ENCODE measurements at places on chromosomes 1 and 21. TPM values are rescaled to one million over a fixed set of nuclear protein-coding genes. Genes with fewer than 3 reads are reported as not detected.

- no peak for DNase-seq
Observed at GRCh38 chr1:196056966-196057365, 551.3 kb downstream of the KCNT2 start.

GRCh38 chr1:211469938-211470529 lies 21.9 kb downstream of the RD3 start:
- DNase-seq = peak; percentile 57

- no peak for DNase-seq
Observed at GRCh38 chr1:94736073-94736472, 84.1 kb upstream of the SLC44A3 start.

DNA sequence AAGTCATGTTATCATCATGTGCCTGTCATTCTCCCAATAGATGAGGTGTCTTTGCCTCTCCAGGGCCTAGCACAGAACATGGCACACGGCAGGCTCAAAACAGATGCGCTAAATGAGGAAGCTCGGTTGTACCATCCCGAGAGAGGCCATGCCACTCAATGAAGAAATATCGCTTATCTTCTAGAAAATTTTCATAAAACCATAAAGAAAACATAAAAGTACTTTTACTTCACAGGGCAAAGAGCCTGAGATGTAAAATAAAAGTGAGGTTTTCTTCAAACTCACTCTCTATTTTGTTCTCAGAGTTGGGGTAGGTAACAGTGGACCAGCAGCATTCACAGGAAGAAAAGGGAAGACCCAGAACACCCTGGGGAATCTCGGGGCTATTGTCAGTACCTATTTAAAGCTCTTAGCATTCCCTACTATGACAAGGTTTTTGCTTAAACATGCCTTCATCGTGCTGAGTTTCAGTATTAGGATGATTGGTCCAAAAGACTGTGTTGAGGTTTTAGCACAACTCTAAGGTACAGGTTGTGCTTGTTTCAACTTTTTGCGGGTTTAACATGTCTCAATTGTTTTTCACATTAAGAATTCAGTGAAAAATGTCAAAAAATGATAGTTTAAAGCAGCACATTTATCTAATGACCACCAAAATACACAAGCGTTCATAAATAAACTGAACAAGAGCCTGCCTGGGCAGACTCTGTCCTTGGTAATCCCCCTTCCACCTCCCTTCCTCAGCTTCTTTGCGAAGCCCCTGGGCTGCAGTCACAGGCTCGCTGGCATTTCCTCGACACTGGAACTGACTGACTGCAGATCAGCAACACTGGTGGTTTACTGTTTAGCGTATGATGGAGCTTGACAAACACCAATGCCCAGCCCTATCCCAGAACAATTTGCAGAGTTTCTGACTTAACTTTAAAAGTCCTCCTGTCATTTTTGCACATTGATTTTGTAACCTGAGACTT lies 55.6 kb downstream of the COQ8A start:
- DNase-seq = no peak

DNA sequence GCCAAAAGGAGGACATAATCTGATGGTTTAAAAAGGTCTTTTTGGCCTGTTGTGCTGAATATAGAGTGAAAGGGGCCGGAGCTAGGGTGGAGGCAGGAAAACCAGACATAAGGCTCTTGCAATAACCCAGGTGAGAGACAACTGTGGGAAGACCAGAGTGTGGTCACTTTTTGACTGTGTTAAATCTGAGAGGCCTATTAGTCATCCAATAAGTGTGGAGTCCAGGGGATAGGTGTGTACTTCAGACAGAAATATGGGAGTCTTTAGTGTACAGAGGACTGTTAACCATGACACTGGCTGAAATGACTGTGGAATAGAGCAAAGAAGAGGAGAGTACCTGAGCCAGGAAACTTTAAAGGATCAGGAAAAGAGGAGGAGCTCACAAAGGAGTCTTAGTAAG lies 89.3 kb downstream of the VAV3 start:
- no peak for DNase-seq

DNA sequence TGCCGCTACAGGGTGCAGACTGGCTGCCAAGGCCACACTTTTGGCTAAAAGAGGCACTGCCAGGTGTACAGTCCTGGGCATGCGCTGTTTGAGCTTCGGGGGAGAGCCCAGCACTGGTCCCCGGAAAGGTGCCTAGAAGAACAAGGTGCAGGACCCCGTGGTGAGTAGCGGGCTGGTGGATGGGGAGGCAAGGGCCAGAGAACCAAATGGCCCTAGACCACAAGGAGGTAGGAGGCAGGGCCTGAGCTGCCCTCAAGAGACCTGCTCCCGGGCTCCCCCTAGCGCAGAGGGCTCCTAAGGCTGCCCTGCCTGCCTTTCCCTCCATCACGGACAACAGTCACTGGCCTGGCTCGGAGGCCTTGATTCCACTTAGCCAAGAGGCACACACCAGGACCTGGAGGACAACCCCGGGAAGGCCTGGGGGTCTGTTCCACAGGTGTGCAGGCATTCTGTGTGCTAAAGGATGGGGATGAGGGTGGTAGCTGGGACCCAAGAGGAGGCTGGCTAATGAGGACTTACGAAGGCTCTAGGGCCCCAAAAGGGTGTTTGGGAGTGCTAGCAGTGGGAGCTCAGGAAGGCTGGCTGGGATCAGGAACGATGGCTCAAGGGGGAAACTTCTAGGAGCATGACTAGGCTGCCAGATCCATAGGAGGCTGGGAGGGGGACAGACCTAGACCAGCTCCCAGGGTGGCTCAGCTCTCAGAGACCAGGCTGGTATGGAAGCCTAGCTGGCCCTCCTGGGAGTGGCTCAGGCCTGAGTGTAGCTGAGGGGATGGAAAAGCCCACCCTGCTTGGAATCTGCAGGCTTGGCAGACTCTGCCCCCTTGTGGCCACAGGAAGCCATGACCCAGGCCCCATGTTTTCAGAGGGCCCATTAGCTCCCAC lies 742 bp downstream of the ARTN start:
- no peak for DNase-seq

DNA sequence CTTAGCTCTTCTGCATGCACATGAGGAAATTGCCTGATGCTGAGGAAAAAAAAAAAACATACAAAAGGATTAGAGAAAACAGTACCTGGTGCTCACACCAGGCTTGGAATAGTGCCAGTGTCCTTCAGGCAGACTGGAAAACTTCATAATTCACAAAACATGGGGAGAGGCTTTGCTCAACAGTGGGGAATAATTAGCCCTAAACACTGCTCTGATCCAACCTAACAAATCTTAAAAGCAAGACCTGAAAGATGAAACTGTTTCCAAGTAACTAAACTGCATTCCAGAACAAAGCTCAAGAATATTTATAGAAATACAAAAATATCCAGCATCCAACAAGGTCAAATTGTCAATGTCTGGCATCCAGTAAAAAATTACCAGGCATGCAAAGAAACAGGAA lies 124.8 kb downstream of the AK5 start:
- DNase-seq = no peak

DNA sequence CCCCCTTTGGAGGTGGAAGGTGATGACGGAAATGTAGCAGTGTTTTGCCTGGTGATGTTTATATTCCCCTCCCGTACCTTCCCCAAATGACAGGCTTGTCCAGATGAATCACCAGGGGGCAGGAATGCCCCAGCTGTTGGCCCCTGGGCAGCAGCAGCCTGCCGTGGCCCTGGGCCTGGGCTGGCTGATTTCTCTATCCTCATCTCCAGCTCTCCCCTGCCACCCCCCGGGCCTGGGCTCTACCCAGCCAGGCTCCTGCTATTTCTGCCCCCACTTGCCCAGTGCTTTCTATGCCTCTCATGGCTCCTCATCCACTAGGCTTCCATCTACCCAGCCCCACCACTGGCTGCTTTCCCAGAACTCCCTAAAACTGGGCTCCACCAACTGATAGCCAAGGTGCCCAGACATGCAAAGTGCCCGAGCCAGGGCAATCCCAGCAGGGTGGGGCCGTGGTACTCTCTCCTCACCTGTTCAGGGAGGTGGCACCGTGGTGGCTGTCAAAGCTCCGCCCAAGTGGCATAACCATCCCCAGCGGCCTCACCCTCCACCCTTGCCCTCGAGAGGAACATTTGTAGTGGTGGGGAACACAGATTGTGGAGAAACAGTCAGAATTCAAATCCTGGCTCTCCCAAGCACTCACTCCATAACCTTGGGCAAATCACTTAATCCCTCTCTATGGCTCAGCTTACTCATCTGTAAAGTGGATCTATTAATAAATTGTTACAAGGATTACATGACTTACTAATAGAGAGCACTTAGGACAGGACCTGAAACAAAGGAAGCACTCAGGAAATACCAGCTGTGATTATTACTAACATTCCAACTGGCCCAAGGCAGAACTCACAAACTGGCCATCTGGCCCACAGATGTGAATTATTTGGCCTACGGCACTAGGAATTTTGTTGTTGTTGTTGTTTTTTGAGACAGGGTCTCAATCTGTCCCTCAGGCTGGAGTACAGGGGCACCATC lies 12.8 kb upstream of the ECE1 start:
- DNase-seq = no peak

GRCh38 chr21:45256021-45256911 lies 31.4 kb downstream of the POFUT2 start:
- DNase-seq = no peak

DNA sequence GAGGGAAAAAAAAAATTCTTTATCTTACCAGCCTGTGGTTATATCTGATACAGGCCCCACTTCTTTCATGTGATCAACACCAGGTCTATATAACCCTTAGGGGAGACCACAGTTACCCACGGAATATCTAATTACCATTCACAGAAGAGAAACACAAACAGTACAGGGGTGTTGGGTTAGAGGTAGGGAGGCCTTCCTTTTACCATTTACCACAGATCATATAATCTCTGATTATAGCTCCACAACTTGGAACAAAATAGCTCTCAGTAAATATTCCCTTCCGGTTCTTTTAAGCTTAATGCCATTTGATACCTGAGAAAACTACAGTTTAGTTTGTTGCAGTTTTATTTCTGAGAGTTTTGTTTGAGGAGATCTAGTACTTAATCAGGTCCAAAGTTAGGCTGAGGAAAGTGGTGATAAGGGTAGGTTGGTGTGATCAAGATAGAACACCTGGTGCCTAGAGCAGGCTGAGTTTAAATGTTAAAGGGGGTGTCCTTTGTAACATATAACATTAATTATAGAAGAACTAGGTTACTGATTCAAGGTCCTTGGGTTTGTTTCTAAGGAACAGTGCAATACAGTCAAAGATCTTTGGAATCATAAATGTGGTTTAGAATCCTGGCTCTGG lies 14.1 kb downstream of the EPB41 start:
- DNase-seq = no peak

- no peak for DNase-seq
Observed at GRCh38 chr1:209095627-209096595, 487.6 kb upstream of the CAMK1G start.

GRCh38 chr1:201154389-201155165 lies at the start of gene TMEM9:
Gene TMEM9 (minus strand): TSS chr1:201154474. CDS start chr1:201153923, 551 bp downstream.
- peak; percentile 96 for DNase-seq

DNA sequence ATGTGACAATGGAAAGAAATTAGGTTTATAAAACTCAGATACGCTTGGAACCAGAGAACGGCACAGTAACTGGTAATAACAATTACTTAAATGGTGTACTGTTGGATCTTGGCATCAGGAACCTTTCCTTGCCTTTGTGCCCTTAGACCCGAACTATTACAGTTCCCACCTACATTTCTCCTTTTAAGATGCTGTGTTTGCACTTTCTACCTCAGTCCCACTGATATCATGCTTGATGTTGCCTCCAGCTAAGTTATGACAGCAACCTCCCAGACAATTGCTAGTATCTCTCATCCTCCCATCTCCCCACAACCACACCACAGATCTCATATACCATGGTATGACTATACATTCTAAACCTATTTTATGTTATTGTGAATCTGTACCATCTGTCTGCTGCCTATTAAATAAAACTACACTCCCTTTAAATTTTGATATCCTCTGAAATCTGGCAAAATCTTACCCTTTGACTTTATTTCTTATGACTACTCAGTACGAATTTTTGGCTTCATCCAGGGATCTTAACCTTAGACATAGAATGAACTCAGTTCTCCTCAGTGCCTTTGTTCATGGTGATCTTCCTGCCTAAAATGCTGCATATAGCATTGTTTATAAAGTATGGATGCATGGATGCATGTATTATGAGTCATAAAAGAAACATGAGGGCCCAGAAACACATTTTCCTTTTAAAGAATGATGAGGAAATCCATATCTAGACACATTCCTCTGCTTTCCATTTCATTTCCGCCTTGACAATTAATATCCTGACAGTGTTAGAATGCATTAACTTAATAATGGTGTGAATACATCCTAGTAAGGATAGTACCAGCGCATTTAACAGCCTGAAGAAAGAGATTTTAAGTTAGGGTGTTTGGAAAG lies 64.1 kb downstream of the LRRC8D start:
- DNase-seq = no peak

- no peak for DNase-seq
Observed at GRCh38 chr1:235107368-235108184, 21.1 kb downstream of the TOMM20 start.

DNA sequence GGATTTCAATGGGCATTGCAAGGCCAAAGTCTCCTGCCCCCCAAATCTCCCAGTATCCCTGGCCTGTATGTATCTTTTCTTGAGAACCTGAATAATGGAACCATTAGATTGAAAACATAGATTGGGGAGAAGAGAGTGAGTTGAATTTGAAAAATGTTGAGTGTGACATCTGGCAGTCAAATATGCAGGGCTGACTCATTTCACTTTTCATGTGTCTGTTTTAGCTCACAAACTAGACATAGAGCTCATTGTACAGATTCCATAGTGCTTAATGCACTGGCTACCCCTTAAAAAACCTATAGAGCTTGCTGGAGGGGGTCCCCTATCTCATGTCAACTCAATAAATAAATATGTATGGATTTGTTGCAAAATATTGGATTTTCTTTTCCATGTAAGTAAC lies 30.8 kb downstream of the DDR2 start:
- no peak for DNase-seq

DNA sequence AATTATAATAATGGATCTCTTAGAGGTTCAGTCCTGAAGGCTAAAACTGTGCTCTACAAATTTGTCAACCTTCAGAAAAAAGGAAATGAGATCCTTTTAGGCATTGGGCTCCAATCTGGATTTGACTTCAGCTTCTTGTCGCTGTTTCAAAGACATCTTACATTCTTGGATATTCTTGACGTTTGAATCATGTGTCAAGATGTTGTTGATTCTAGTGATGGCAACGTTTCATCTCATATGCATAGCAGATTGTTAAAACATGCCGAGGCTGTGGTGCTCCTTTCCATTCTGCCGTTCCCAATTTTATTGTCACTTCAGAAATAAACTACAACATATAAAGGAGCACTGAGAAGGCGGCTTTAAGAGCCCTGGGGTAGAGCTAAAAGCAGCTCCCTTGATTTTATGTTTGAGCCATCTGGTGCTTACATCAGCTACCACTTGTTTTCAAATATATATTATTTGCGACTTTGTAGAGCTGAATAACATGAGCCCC lies 467.6 kb upstream of the ZRANB2 start:
- DNase-seq = no peak

GRCh38 chr21:38989379-38989744 lies 183.6 kb downstream of the ETS2 start:
- no peak for DNase-seq

- no peak for DNase-seq
Observed at GRCh38 chr1:16126743-16127515, 28.9 kb downstream of the EPHA2 start.

Gene LRRC53
- total RNA-seq = not detected

Gene ECE1
- 9.5 TPM for total RNA-seq

Gene SFN
- total RNA-seq = not detected

Gene SUSD4
- total RNA-seq = 11.2 TPM

Gene CADM3
- 112 TPM for total RNA-seq

Gene TOR3A
- total RNA-seq = 15.9 TPM

Gene KCNH1
- total RNA-seq = 5.1 TPM
